Fibroblast of skin of scalp (primary cell): ENCODE measurements at places on chromosomes 13 and 19.

DNA sequence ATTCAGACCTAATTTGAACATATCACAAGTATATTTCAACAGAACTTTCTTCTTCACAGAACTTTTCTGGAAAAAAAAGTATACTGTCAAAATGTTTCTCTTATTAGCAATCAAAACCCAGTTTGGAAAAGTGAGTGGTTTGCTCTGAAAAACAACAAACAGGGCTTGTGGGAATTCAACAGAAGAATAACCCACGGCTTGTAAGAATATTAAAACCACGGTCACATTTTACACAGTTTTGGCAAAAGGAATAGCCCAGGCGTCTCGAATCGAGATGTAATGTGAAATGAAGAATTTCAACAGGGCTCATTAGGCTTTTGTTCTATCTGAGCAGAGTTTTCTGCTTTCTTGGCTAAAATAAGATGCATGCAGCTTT lies 70.7 kb downstream of the COL4A2 start:
- peak; percentile 57 for DNase-seq

- no peak for DNase-seq
Measured at GRCh38 chr19:35592226-35592625, 6.3 kb downstream of the PMIS2 start.

DNA sequence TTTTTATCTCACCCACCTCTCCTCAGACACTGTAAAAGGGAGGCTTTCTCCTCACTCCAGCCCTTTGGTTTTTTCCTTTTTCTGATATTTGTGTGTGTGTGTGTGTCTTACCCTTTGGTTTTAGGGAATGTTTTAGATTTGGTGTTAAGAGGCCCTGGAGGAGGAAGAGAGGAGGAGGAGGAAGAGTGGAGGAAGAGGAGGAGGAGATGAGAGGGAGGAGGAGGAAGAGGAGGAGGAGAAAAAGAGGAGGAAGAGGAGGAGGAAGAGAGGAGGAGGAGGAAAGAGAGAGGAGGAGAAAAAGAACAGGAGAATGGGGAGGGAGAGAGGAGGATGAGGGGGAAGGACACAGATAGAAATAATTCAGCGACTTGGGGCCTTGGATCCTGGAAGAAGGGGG lies 10.5 kb downstream of the KLHL26 start:
- DNase-seq, result no peak

GRCh38 chr19:40418040-40418439 lies 4.9 kb upstream of the PRX start:
- DNase-seq, result no peak

DNA sequence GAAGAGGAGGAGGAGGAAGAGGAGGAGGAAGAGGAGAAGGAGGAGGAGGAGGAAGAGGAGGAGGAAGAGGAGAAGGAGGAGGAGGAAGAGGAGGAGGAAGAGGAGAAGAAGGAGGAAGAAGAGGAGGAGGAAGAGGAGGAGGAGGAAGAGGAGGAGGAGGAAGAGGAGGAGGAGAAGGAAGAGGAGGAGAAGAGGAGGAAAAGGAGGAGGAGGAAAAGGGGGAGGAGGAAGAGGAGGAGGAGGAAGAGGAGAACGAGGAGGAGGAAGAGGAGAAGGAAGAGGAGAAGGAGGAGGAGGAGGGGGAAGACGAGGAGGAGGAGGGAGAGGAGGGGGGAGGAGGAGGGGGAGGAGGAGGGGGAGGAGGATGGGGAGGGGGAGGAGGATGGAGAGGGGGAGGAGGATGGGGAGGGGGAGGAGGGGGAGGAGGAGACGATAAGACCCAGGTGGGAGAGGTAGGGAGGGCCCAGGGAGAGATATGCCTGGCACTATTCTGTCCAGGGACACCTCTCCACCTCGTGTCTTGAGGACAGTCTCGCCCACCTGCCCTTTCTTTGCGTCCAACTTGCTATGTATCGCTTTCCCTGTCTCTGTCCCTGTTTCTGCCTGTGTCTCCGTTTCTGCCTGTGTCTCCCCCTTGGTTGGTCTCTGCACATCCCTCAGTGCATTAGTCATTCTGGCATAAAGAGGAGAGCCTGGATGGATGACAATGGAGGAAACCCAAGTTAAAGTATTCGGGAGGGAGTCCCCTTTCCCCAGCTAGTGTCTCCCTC lies 7.1 kb upstream of the KLK5 start:
- no peak for DNase-seq

DNA sequence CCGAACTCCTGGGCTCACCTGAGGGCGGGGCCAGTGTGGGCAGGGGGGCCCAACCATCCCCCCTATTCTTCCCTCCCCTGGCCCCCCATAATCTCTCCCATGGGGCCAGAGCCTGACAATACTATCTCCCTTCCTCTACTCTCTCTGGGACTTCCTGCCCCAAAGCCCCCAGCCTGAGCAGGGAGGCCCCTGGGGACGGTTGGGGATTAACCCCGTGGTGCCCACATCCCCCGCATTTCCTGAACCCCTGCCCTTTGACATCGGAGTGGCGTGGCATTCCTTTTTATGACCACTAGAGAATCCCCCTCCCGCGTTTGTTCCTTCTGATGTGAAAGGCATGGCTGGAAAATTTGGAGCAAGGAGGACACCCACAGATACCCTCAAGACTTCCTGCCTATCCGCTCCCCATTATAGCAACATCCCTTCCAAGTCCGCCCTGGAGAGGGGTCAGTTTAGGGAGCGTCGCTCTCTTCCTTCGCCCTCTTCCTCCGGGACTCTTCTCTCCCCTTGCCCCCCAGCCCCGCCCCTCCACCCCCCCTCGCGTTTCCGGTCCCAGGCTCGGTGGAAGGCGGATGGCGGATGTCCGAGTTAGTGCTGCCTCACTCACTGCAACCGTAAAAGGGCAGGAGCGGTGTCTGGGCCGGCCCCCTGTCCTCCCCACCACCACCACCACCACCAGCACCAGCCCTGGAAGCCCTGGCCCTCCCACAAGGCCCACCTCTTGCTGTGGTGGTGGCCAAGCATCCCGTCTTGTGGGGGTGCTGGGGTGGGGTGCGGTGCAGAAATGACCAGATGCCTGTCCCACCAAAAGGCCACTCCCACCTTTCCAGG lies 1.8 kb downstream of the VASP start:
- DNase-seq, result peak; percentile 84

DNA sequence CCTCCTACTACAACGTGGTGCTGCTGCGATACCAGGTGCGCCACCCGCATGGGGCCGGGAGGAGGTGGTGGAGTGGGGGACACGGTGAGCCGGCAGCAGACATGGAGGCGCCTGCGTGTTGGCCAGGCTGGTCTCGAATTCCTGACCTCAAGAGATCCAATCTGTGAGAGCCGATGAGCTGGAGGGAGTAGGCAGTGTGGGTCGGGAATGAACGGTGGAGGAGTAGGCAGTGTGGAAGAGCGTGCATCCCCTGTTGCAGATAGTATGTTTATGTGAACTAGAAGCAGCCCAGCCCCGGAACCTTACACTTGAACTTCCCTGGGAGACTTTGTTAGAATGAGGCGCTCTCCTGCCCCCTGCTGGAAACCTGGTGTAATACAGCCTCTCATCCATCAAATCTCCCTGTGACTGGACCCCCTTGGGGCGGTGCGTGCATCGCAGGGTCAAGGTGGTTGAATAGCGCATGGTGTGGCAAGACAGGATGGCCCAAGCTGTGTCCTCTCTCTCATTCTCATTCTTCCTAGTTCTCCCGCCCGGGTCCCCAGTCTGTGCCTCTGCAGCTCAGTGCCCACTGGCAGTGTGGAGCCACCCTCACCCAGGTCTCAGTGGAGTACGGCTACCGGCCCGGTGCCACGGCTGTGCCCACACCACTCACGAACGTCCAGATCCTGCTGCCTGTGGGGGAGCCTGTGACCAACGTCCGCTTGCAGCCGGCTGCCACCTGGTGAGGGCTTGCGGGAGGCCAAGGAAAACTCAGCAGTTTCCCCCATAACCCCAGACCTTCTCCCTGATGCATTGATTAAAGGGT lies 10.5 kb upstream of the B3GNT3 start:
- DNase-seq, result peak; percentile 61

- peak; percentile 87 for DNase-seq
Measured at GRCh38 chr13:95924389-95924994, 128.7 kb downstream of the UGGT2 start.
